ENCODE measurements at places on chromosomes 11 and 22. TPM values are rescaled to one million over a fixed set of nuclear protein-coding genes. Genes with fewer than 3 reads are reported as not detected.

- no peaks in the 10 kb centered on the region for H3K36me3 ChIP-seq
- H3K27ac ChIP-seq = no peak overlapping the region
- DNase-seq = no peak
- H3K4me3 ChIP-seq = no peak overlapping the region
- H3K4me1 ChIP-seq = peaks cover 3% of the 10 kb centered on the region
These were observed 111.0 kb downstream of the MN1 start for GRCh38 chr22:27690599-27690998.

PARVB gene
- 10.6 TPM for total RNA-seq

DNA sequence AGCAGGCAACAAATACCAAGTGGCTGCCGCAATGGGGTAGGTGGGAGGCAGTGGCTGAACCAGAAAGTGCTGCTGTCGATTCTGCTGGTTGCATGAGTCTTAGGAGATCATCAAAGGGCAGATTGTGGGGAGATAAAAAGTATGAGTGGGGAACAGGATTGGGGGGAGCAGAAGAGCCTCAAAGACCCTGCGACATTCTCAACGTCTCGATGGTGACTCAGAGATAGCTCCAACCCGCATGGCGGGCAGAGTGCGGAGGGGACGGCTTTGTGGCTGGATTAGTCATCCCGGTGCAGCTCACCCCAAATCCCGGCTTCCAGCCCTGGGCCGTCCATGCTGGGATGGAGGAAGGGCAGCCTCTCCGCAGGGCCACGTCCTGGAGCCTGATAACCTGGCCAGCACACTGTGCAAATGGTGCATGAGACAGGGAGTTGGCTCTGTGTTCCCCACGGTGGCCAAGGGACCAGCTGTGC lies 11.6 kb upstream of the RTN4R start:
- H3K27me3 ChIP-seq = peaks cover 9% of the 10 kb centered on the region
- no peak overlapping the region for H3K27ac ChIP-seq
- H3K4me3 ChIP-seq = no peak overlapping the region
- no peak for DNase-seq
- no peaks in the 10 kb centered on the region for H3K36me3 ChIP-seq
- no peaks in the 10 kb centered on the region for H3K4me1 ChIP-seq

- peaks cover 36% of the 10 kb centered on the region for H3K36me3 ChIP-seq
- H3K4me3 ChIP-seq = no peak overlapping the region
These were observed 22.4 kb downstream of the RTCB start for GRCh38 chr22:32389685-32390084.

CASP5 gene
- total RNA-seq = not detected

Data from progenitor cell of endocrine pancreas (in vitro differentiated cells).